ENCODE measurements at places on chromosomes 12 and 14. TPM values are rescaled to one million over a fixed set of nuclear protein-coding genes. Genes with fewer than 3 reads are reported as not detected.

Gene ATG101
- 35.5 TPM for polyA plus RNA-seq

Gene AICDA
- polyA plus RNA-seq = not detected

Gene PPP2R3C
- 78.1 TPM for polyA plus RNA-seq

Gene EFS
- not detected for polyA plus RNA-seq

Gene SLC38A4
- not detected for polyA plus RNA-seq

Gene NINJ2
- 11.3 TPM for polyA plus RNA-seq

Gene SLC17A8
- polyA plus RNA-seq = not detected

Gene KCNH3
- polyA plus RNA-seq = 0.09 TPM

Gene FITM1
- polyA plus RNA-seq = 0.29 TPM

GRCh38 chr12:31369712-31370521 lies 44.0 kb upstream of the SINHCAF start:
- DNase-seq = no peak

GRCh38 chr12:121264951-121265515 lies 31.5 kb downstream of the CAMKK2 start:
- no peak for DNase-seq

- DNase-seq = no peak
Observed at GRCh38 chr12:131740626-131741025, 29.7 kb downstream of the SFSWAP start.

DNA sequence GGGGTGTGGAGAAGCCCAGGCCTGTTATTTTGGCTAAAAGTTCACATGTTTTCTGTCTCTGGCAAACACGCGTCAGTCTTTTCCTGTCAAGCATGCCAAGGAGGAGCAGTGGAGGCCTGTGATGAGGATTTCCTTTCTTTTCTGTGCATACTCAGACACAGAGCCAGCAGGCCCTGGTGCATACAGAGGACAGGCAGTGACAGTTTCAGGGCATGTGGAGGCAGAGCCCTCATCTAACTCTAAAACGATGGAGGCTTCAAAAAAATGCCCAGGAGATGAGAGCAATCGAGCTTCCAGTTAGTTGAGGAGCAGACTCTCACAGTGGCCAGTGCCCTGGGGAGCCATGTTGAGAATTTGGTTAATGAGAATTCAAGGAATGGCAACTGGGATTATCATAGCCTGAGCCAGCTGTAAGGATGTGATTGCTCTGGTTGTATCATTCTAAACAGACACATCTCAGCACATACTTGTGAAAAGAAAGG lies 66.5 kb downstream of the TRAFD1 start:
- DNase-seq = no peak

- no peak for DNase-seq
Observed at GRCh38 chr12:9808504-9808903, 18.8 kb upstream of the KLRF1 start.

DNA sequence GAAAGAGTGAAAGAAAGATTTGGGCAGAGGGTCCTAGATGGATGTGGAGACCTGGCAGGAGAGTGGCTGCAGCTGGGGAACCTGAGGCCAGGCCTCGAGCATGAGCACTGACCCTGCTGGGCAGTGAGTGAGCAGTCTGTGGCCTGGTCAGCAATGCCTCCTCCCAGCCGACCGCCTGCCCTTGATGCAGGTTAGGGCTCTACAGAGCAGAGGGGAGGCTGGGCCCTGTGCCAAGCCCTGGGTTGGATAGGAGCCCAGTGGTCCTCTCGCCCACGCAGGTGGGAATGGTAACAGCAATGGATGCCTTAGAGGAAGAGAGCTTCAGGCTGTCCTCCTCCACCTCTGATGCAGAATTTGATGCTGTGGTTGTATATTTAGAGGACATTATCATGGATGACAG lies 59.8 kb downstream of the RAB35 start:
- no peak for DNase-seq

GRCh38 chr12:124700810-124701592 lies 133.6 kb upstream of the NCOR2 start:
- DNase-seq = no peak

- no peak for DNase-seq
Observed at GRCh38 chr14:32896979-32897697, 41.5 kb upstream of the NPAS3 start.

- DNase-seq = no peak
Observed at GRCh38 chr12:32644431-32644830, 34.7 kb upstream of the DNM1L start.

DNA sequence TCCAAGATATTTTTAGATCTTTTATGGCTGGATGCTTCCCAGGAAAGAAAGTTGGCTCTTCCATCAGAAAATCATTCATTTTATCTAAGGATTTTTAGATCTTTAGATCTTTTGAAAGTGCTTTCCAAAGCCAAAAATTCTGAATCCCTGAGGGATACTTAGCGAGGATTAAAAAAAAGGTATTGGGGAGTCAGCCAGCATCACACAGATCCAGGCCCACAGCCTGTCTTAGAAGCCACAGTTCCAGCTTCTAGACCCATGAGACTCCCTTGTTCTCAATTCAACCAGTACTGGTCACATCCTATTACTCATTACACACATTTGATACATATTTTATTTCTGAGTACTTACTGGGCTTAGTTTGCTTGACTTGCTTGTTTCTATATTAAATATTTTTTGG lies 49.9 kb downstream of the TSPAN8 start:
- DNase-seq = no peak

DNA sequence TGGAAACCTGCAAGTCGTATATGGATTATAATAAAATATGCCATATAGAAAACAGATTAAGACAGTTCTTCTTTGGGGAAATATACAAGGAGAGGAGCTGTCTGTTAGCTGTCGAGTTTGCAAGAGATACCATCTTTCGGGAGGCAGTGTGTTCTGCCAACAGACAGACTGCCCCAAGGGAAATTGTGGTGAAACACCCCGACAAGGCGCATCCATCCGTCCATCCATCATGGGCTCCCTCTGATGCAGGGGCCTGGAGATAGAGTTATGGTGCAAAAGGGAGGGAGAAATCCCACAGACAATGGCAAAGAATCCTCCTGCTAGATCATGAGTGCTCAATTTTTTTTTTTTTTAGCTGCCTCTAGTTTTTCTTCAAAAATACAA lies 156.3 kb downstream of the DPF3 start:
- no peak for DNase-seq

Measured in naive B cell (primary cell).